GM23338 (cell line): ENCODE measurements at places on chromosomes 2 and 18. TPM values are rescaled to one million over a fixed set of nuclear protein-coding genes. Genes with fewer than 3 reads are reported as not detected.

DNA sequence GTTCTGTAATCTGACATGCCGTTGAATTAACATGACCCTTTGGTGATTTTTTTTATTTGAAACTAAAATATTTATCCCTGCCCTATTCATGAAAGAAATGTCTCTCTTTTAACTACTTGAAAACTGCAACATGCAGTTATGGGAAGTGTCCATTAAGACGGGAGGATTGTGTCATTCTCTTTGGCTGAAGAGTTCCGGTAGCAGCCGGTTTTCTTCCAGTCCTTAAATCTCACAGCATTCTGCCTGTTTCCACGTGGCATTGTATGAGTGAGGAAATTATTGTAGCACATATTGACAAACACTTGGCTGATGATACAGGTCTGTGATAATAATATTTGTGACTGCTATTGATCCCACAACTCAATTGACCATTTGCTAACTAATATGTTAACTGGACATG lies 509.6 kb upstream of the POU3F3 start:
- H3K27me3 ChIP-seq, result no peaks in the 10 kb centered on the region
- H3K36me3 ChIP-seq, result no peaks in the 10 kb centered on the region
- no peak overlapping the region for H3K4me3 ChIP-seq
- no peaks in the 10 kb centered on the region for H3K4me1 ChIP-seq

GRCh38 chr2:31188131-31188530 lies 29.2 kb downstream of the CAPN14 start:
- H3K27ac ChIP-seq, result no peak overlapping the region
- no peaks in the 10 kb centered on the region for H3K4me1 ChIP-seq
- H3K27me3 ChIP-seq, result no peaks in the 10 kb centered on the region
- no peak overlapping the region for H3K4me3 ChIP-seq

DNA sequence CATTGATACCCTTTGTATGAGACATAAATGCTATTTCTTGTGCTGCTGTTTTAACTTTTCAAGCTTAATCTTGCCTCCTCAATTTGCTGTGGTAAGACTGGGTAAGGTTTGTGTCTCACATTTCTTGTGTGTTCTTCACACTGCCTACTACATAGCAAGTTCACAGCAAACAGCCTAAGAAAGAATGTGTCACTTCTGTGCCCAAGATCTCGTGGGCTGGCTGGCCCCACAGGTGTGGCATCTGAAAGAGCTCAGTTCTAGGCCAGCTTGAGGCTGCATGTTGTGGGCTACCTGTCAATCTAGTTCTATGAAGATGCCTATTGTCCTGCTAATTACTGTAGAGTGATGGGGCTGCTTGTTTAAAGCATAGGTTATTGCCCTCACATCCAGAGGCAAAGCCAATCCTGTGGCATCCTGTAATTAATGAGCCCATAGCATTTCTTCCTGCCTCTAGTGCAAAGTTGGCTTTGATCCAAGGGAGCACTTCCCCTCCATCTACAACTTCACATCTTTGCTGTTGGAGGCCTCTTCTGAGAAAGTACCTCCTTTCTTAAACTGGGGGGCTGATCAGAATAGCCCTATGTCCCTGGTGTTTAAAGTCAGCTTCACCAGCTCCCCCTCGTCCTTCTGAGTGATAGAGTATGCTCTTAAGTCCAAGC lies 40.9 kb upstream of the ASPRV1 start:
- H3K27ac ChIP-seq, result peak overlapping the region; percentile 47
- no peaks in the 10 kb centered on the region for H3K36me3 ChIP-seq
- H3K27me3 ChIP-seq, result no peaks in the 10 kb centered on the region
- peaks cover 23% of the 10 kb centered on the region for H3K4me1 ChIP-seq
- DNase-seq, result no peak
- no peak overlapping the region for H3K4me3 ChIP-seq

GRCh38 chr2:238141541-238142318 lies 3.3 kb downstream of the KLHL30 start:
- H3K4me1 ChIP-seq, result no peaks in the 10 kb centered on the region
- DNase-seq, result no peak
- H3K4me3 ChIP-seq, result no peak overlapping the region
- H3K27me3 ChIP-seq, result no peaks in the 10 kb centered on the region
- no peaks in the 10 kb centered on the region for H3K36me3 ChIP-seq

- no peak overlapping the region for H3K4me3 ChIP-seq
- H3K27me3 ChIP-seq, result no peaks in the 10 kb centered on the region
- H3K36me3 ChIP-seq, result no peaks in the 10 kb centered on the region
- no peak overlapping the region for H3K27ac ChIP-seq
- DNase-seq, result no peak
Measured at GRCh38 chr2:174544156-174544555, 53.4 kb downstream of the WIPF1 start.

DNA sequence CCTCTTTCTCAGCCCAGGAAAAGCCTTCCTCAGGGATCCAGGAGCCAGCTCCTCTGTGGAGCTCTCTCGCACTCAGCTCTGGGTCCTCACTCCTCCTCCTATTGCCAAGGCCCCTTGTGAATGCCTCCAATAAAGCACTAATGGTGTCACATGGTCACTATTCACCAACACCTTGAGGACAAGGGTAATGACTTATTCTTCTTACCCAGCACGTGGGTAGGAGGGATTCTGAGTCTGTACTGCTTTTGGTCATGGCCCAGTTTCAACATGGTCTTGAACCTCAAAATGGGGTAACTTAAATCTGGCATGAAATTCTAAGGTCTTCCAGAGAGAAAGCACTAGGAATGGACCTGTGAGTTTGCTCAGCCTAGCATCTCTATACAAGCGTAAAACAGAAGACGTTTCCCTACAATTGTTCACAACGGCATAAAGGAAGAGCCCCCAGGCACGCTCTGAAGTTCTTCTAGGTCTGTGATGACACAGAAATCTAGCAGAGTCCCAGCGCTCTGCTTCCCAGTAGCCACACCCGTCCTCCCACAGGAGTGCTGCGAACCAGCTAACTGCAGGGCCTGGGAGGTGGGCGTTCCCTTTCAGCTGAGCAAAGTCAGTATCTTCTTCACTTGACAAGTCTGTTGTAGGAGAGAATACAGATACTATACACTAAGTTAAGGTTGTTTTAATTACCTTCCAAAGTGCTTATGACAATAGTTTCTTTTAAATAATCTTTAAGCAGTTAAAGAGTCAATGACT lies 14.6 kb upstream of the KIDINS220 start:
- no peak overlapping the region for H3K27ac ChIP-seq
- H3K27me3 ChIP-seq, result no peaks in the 10 kb centered on the region
- H3K36me3 ChIP-seq, result no peaks in the 10 kb centered on the region
- H3K4me3 ChIP-seq, result no peak overlapping the region

DNA sequence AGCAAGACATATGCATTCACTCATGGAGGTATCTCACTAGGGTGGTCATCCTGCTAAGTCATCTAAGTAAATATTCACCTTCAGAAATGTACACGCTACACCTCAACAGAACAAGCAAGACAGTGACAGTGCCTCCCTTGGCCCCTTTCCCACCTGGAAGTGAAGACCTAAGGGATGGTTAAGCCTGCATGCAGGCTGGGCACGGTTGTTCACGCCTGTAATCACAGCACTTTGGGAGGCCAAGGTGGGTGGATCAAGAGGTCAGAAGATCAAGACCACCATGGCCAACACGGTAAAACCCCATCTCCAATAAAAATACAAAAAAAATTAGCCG lies 4.4 kb downstream of the LIMS2 start:
- DNase-seq, result no peak
- H3K27me3 ChIP-seq, result peaks cover 35% of the 10 kb centered on the region
- H3K4me1 ChIP-seq, result peaks cover 2% of the 10 kb centered on the region; the same call in 1 of the 2 replicates
- H3K4me3 ChIP-seq, result no peak overlapping the region
- no peak overlapping the region for H3K27ac ChIP-seq

GRCh38 chr18:48955830-48956261 lies 5.1 kb upstream of the SMAD7 start:
- DNase-seq, result peak; percentile 60
- H3K4me1 ChIP-seq, result peaks cover 53% of the 10 kb centered on the region
- H3K27ac ChIP-seq, result peak overlapping the region; percentile 43; the same call in 1 of the 2 replicates
- no peaks in the 10 kb centered on the region for H3K36me3 ChIP-seq
- no peak overlapping the region for H3K4me3 ChIP-seq

- no peaks in the 10 kb centered on the region for H3K36me3 ChIP-seq
- H3K27ac ChIP-seq, result no peak overlapping the region
- no peak overlapping the region for H3K4me3 ChIP-seq
- no peaks in the 10 kb centered on the region for H3K27me3 ChIP-seq
Measured at GRCh38 chr18:79241755-79242154, 154.0 kb upstream of the NFATC1 start.

DNA sequence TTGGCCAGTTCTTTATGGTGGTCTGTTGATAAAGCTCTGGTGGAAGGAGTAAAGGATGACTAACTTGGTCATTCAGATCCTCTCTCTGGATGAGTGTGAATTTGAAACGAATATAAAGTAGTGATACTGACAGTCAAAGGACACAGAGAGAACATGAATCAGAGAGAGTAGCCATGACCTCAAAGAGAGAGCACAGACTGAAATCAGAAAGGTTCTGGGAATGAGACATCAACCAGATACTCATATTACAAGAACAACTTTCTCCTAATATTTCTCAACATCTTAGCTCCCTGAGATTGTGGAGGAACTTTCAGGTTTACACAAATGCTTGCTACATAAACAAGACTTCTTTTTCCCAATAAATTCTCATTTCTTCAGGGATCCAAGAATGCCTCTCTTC lies 849.1 kb upstream of the CHAC2 start:
- no peak overlapping the region for H3K4me3 ChIP-seq
- H3K27me3 ChIP-seq, result no peaks in the 10 kb centered on the region
- no peaks in the 10 kb centered on the region for H3K36me3 ChIP-seq
- DNase-seq, result no peak
- no peaks in the 10 kb centered on the region for H3K4me1 ChIP-seq

DNA sequence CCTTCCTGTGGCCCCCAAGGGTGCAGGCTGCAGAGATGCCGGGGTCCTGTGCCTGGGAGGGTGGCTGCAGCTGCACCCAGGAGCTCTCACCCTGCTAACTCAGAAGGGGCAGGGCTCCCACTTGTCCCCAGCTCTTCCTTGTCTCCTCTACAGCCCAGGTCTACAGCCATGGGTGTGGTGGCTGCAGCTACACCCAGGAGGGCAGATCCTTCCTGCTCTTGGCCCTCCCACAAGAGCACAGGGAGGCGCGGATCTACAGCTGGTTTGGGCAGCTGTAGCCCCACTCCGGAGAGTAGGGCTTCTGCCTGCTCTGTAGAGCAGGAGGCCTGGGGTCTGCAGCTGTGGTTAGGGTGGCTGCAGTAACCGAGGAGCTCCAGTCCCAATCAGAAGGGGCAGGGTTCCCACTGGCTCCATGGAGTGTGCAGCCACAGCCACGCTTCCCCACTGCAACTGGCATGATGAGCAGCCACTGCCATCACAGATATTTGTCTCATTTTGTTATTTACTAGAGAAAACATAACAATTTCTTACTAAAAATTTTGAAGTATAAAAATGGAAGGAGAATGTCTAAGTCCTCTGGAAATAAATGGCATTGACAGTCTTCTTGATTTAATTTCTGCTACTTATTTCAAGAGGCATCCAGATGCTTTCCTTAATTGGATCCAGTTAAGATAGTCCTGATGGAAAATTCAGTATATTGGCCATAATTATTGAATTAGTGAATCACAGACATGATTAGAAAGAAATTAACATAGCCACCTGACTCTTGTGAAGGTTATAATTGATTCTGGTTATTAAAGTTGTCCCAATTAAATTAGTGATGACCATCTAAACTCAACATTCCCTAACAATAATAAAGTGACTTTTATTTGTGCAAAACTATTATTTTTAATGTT lies 233.6 kb downstream of the KCNE4 start:
- no peak overlapping the region for H3K27ac ChIP-seq
- no peaks in the 10 kb centered on the region for H3K4me1 ChIP-seq
- no peak overlapping the region for H3K4me3 ChIP-seq
- H3K36me3 ChIP-seq, result no peaks in the 10 kb centered on the region

DNA sequence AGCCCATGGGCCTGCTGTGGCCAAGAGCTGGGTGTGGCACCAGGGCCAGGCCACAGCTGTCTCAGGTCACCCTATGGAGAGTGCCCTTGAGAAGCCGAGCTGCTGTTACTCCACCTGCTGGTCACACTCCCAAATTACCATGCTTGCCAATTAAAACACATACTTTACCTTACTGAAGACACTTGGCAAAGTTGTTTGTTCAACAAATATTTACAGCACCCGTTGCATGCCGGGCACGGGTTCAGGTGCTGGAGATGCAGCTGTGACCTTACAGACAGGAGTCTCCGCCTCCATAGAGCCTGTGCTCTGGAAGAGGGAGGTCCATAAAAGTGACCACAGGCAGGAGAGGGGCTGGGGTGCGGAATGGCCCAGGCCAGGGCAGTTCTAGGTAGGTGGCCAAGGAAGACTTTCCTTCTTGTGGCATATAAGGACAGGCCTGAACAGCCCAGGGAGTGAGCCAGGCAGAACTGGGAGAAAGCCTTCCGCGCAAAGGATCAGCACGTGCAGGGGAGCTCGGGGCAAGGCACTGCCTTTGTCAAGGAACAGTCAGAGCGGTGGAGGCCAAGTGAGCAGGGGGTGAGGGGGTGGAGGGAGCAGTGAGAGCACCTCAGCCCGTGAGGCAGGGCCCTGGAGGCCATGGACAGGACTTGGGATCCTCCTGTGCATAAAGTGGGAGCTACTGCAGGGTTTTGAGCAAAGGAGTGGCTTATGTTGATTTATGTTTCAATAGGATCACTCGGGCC lies 23.6 kb upstream of the RBM44 start:
- DNase-seq, result peak; percentile 83
- H3K27me3 ChIP-seq, result no peaks in the 10 kb centered on the region
- no peak overlapping the region for H3K4me3 ChIP-seq
- peak overlapping the region; percentile 63; the same call in 1 of the 2 replicates for H3K27ac ChIP-seq
- H3K4me1 ChIP-seq, result no peaks in the 10 kb centered on the region

- H3K4me3 ChIP-seq, result no peak overlapping the region
- no peaks in the 10 kb centered on the region for H3K36me3 ChIP-seq
- no peaks in the 10 kb centered on the region for H3K27me3 ChIP-seq
- H3K27ac ChIP-seq, result no peak overlapping the region
Measured at GRCh38 chr2:16615687-16616615, 49.7 kb downstream of the CYRIA start.

DNA sequence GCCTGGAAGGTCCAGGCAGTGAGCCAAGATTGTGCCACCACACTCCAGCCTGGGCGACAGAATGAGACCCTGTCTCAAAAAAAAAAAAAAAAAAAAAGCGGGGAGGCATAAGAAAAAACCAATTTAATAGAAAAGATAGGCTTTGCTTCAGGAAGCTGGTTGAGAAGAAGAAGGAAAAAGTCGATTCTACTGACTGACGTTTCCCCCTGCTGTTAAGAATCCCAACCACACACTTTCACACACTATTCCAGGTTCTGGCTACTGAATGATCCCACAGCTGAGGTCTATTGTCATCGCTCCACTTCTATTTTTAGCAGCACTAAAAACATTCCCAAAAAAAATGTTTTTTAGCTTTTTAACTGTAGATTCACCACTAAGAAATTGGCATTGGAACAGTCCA lies 6.7 kb upstream of the CHCHD5 start:
- no peak overlapping the region for H3K4me3 ChIP-seq
- peak; percentile 57 for DNase-seq
- H3K27me3 ChIP-seq, result no peaks in the 10 kb centered on the region
- no peaks in the 10 kb centered on the region for H3K4me1 ChIP-seq
- peak overlapping the region; percentile 41; the same call in 1 of the 2 replicates for H3K27ac ChIP-seq
- H3K36me3 ChIP-seq, result peaks cover 35% of the 10 kb centered on the region

The DNAH6 gene
- total RNA-seq, result 0.16 and 0.31 TPM in 2 replicates

The CYP26B1 gene
- total RNA-seq, result 0.16 and 0.31 TPM in 2 replicates

The CFAP65 gene
- 0.23 and 0.38 TPM in 2 replicates for total RNA-seq

The COLEC12 gene
- 3.2 and 4.0 TPM in 2 replicates for total RNA-seq

The ARHGAP15 gene
- not detected in 2 replicates for total RNA-seq

The UGT1A10 gene
- 0.23 TPM in 1 of 2 replicates, not detected in the other for total RNA-seq

The SULT1C4 gene
- 2.1 TPM in 2 replicates for total RNA-seq

The EMILIN2 gene
- 7.1 and 11.6 TPM in 2 replicates for total RNA-seq

The FAM117B gene
- total RNA-seq, result 23.0 and 24.7 TPM in 2 replicates

The GNLY gene
- total RNA-seq, result not detected in 2 replicates
